Hippocampal formation (tissue), 2 donors: ENCODE measurements at places on chromosomes 11 and 22.
A peak's percentile ranks its signal among the peaks of the same experiment; 100 is the strongest.

GRCh38 chr22:44707752-44708151 is 5.7 kb downstream of the PRR5 start:
- no peak for DNase-seq

- no peak for DNase-seq
Observed at GRCh38 chr11:29306527-29306926, 710.3 kb downstream of the KCNA4 start.

- no peak for DNase-seq
Observed at GRCh38 chr22:33073989-33074418, 15.8 kb upstream of the SYN3 start.

- DNase-seq, result no peak
Observed at GRCh38 chr22:27809226-27809603, 7.7 kb upstream of the MN1 start.

DNA sequence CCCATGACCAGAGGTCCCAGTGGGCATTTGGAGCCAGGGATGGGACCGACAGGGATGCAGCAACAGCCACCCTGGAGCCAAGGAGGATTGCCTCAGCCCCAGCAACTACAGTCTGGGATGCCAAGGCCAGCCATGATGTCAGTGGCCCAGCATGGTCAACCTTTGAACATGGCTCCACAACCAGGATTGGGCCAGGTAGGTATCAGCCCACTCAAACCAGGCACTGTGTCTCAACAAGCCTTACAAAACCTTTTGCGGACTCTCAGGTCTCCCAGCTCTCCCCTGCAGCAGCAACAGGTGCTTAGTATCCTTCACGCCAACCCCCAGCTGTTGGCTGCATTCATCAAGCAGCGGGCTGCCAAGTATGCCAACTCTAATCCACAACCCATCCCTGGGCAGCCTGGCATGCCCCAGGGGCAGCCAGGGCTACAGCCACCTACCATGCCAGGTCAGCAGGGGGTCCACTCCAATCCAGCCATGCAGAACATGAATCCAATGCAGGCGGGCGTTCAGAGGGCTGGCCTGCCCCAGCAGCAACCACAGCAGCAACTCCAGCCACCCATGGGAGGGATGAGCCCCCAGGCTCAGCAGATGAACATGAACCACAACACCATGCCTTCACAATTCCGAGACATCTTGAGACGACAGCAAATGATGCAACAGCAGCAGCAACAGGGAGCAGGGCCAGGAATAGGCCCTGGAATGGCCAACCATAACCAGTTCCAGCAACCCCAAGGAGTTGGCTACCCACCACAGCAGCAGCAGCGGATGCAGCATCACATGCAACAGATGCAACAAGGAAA is 27.3 kb upstream of the L3MBTL2 start:
- no peak for DNase-seq

DNA sequence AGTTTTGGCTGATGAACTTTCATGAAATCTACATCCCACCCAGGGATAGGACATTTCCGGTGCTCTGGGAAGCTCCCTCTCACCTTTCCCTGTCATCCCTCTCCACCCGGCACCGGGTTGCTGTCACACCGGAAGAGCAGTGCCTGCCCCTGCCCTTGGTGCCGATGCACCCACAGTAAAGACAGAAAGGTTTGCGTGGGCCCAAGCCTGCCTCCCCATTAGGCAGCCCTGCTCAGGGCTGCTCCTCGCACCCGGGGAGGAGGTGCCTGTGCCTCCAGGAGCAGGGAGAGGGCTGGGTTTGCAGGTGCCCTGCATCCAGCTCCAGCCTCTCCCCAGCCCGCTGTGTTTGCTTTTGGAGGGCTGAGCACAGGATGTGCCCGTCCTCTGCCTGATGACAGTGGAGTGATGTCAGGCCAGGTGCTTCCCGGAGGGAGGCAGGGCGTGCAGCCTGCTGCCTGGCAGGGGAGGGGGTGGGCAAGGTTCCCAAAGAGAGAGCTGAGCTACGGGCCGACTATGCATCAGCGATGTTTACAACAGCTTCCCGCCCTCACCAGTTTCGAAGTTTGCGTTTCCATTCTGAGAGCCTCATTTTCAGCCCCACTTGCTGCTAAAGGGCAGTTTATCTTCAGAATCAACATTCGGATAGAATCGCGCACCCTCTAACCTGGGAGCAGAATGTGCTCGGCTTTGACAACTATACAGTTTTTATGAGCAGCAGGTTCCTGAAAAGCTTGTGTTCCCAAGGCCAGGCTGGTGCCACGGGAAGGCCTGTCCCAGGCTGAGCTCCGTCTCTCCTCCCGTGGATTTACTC is 83.2 kb upstream of the CLDN5 start:
- DNase-seq, result no peak

- no peak for DNase-seq
Observed at GRCh38 chr11:94049351-94049750, 28.2 kb downstream of the HEPHL1 start.

DNA sequence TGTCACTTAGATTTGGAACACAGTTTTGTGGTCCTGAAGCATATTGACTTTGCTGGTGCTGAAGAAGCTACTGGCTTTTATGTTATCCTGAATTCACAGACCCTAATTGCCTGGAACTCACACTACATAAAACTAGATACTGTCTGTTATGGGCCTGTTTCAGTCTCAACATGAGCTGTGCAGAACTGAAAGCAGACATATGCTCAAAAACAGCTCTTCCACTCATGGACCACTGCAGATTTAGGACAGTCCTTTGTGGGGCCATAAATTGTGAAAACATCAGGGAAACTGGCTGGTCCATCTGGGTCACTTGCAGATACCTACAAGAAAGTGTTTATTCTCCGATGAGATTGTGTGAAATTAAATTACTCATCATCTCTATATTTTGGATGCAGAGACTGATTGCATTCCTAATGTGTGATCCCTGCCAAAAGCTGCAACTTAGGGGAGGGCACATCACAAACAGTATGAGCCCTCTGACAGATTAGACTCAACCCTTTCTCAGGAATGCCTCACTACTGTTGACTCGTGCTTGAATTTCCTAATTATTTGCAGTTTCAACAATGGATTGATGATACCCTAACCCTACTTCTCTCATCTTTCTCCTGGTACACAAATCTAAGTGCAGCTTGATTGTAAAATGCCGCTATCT is 10.2 kb upstream of the CLNS1A start:
- DNase-seq, result no peak

DNA sequence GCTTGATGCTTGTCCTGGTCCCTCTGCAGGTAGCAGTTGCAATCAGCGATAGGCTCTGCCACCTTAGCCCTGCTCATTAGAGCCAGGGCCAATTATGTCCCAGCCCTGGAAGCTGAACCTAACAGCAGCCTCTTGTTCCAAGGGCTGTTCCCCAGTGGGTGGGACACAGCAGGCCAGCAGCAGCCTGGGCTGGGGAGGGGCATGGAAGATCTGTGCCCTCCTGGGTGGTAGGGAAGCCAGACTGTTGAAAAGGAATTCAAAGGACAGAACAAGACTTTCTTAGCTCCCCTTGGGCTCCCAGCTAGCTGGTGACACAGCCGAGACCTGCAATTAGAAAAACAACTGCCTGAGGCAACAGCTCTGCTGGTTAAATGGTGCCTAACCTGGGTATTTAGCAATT is 17.4 kb downstream of the DRD2 start:
- no peak for DNase-seq

DNA sequence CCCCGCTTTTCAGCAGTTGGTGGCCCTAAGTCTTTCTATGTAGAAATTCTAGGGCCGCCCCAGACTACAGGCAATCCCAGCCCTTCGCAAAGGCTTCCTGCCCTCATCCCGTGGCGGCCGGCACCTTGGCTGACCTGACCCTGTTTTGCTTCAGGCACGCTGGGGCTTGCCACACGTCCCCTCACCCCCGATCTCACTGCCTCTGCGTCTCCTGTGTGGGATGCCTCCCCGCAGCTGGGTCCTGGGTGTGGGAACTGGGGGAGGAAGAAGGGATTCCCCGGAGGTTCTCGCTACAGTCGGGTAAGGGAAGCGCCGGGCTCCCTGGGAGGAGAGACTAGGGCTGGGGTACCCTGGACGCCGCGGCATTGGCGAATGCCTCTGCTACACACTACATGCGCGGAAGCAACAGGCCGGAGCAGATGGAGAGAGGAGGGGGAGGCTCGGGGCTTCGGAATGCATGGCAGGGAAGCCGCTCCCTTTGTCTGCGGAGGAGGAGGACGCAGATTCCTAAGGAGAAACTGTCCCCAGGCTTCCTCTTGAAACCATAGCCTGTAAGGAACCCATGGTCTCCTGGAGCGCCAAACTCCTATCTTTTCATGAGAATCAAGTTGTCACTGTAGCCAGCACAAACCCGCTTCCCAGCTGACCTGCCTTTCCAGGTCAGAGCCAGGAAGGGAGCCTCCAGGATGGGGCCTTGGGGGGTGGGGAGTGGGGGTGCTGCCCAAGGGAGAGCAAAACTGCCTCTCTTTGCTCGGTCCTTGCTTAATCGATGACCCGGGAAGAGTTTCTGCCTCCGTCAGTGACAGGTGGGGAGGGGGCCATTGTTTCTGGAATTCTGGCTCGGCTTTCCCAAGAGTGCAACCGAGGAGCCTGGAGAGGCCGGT is 1.4 kb downstream of the DTX4 start:
- DNase-seq, result no peak

GRCh38 chr11:58963551-58964104 is 24.3 kb downstream of the GLYATL1 start:
- DNase-seq, result no peak

GRCh38 chr11:63768237-63769041 is at the start of gene ZFTA:
Gene ZFTA (minus strand): TSS chr11:63768775. CDS start chr11:63768622, 153 bp downstream.
- peak; percentile 39 for DNase-seq

DNA sequence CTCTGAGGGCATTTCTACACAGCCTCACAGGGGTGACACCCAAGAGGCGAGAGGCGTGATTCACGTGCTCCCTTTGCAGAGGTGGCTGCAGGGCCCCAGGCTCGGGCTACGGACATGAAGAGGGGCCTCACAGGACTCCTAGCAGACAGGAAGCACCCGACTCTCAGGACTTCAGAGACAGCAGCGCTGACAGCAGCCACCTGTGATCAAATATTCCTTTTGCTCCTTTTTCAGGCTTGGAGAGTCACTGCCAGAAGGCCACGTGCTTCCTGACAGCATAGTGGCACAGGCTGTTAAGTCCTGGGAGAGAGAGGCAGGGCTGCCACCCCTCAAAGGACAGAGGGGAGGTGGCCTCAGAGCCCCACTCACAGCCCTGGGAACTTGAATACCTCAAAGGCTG is 348.9 kb downstream of the CADM1 start:
- no peak for DNase-seq

DNA sequence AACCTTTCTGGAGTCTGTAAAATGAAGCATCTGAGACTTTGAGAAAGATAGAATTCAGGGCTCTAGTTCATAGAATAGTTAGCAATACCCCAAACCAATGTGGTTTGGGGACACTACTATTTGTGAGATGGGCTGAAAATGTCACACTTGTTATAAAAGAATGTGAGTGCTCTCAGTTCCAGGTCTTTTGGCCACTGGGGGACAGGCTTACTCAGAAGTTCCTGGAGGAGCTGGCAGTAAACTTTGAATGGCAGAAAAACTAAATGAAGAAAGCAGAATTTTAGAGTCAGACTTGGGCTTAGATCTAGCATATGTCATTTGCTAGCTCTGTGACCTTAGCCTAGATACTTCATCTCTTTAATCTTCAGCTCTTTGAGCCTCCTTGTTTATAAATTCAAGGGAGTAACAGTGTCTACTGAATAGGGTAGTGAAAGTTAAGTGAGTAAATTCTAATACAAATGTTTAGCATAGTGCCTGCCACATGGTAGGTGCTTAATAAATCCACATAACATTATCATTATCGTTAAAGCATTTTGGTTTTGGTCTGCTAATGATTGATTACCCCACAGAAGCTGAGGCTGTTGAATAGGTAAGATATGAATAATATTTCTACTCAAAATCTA is 3.7 kb downstream of the LYVE1 start:
- DNase-seq, result no peak
